ENCODE measurements at places on chromosomes 11 and 22.

- no peak for DNase-seq
Observed at GRCh38 chr22:40042312-40042711, 47.6 kb downstream of the FAM83F start.

DNA sequence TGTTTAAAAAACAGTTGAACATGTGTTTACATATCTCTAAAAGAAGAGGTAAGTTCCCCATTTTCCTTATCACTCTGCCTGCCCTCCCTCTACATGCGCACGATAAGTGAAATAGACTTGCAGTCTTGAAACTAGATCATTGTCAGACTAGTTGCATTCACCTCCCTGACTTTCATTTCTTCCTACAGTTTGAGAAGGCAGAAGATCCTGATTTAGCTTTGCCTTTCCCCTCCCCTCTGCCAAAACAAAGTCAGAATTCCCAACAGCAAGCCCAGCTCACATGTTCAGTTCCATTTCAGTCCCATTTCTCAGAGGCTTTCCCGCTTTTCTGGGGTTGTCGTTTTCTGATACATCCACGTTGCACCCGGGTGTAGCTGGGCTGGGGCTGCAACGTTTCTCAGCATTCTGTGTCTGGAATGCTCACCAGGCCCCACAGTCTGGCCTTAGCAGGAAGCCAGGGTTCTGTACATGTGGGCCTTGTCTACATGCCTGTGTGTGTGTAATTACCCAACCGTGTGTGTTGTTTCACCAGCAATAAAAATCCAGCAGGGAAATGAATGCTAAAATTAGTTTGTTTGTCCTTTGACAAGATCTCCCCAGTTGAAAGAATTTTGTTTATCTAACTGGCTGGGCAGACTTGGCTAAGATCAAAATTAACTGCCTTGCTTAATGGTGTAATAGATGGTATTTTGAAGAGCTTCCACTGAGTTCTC lies 179.2 kb downstream of the DBX1 start:
- DNase-seq: no peak

DNA sequence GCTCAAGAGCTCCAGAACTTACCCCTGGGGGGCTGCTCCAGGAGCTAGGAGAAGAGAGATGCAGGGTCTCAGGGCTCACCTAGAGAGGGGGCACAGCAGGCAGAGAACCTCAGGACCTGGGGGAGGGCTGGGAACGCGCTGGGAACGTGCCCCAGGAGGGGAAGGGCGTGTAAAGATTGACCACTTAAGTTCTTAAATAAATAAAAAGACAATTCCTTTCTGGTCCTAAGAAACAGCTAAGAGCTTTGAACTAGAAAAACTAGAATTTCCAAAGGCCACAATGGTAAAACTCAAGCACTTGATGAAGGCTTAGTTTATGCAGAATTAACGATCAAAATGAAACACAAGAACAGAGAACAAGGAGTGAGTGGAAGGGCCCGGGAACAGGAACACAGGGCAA lies 89.1 kb downstream of the CELSR1 start:
- DNase-seq: no peak

- DNase-seq: no peak
Observed at GRCh38 chr22:43905681-43906080, 13.9 kb upstream of the PNPLA5 start.

- no peak for DNase-seq
Observed at GRCh38 chr22:19959043-19959586, 17.5 kb upstream of the TXNRD2 start.

- DNase-seq: no peak
Observed at GRCh38 chr11:11446967-11447366, 93.9 kb upstream of the CSNK2A3 start.

GRCh38 chr11:10460611-10461275 lies 5.7 kb downstream of the AMPD3 start:
- DNase-seq: no peak

DNA sequence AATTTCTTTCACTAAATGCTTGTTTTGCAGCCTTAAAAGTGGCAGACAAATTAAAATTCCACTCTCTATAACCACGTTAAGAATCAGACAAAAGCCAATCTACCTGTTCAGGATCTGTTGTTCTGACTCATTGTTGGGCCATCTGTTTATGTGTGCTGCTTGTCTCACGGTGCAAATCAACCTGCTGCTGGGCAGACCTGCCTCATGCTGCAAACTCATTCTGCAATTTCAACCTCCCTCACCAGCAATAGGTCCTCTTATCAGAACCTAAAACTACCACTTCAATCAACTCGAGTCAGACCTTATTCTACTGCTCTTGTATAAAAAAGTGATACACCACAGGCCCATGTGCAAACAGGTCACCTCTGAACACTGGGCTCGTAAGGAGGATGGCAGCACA lies 75.1 kb downstream of the LARGE2 start:
- no peak for DNase-seq

- no peak for DNase-seq
Observed at GRCh38 chr11:112806876-112807275, 154.3 kb upstream of the NCAM1 start.

DNA sequence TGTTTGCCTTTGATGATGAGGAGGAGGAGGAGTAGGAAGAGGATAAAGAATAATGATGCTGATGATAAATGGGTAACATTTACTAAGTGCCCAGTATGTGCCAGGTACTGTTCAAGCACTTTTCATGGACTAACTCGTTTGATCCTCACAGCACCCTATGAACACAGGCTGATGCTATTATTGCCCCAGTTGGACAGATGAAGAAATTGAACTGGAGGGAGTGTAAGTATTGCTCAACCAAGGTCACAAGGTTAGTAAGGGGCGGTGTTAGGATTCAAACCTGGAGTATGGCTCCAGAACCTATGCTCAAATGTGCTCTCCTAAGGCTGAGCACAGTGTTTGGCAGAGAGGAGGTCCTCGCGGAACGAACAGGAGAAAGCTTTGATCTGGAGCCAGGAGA lies 78.6 kb downstream of the SYN3 start:
- no peak for DNase-seq

DNA sequence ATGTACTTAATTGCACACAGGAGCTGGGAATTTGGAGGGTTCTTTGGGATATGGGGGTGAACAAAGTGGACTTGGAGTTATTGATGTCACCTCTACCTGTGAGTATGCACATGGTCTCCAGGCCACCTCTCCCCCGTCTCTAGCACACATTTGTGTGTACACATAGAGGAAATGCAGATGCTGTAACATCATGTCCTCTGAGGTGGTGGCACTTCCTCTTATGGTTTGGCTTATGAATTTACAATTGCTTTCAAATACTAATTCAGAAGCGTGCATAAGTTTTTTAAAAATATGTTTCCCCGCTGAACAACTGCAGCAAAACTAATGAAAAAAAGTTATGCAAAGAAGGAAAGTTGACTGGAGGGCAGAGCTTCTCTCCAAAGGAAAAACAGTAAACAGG lies 152.0 kb upstream of the TENM4 start:
- no peak for DNase-seq

DNA sequence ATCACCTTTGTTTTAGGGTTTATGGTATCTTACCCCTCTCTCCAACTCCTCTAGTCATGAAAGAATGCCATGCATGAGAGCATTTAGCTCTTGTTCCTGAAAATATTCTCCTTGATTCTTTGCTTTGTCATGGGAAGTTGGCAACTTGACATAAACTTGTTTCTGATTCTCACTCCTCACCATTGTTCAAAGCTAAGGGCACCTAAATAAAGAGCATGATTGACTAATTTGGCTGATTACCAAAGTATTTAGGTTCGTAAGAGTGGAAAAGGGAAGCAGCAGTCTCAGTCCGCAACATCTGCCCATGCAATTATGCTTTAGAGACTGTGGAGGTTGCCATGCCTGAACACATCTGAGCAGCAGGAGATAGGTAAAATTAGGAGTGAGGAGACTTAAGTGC lies 26.4 kb downstream of the OR52K1 start:
- no peak for DNase-seq

DNA sequence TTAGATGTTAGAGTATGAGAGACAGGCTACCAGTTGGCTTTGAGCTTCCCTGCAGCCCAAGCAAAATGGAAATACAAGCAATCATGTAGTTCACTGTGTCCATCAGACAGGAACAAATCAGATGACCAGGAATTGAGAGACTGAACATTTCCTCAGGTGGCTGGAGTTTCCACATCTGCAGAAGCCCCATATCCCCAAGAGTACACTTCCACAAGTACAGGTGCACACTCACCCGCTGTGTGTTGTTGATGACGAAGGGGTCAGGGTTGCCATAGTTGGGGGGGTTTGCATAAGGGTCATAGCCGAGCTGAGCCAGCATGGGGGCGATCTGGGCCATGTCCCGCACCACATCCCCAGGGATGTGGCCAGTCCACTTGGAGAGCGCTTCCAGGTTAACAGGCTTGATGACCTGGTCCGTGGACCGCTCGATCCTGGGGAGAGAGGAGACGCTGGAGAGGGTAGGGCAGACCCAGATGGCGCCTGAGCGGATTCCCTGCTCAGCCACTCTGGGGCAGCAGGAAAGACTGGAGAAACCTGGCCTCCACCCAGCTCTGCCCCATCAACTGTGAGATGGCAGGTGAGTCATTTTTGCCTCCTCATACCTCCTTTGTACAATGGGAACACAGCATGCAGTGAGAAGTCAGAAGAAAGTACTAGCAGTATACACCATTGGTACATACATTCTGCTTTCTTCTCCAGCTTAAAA lies 23.9 kb upstream of the TFIP11 start:
- no peak for DNase-seq

- no peak for DNase-seq
Observed at GRCh38 chr22:44438056-44438455, 60.0 kb downstream of the RTL6 start.

DNA sequence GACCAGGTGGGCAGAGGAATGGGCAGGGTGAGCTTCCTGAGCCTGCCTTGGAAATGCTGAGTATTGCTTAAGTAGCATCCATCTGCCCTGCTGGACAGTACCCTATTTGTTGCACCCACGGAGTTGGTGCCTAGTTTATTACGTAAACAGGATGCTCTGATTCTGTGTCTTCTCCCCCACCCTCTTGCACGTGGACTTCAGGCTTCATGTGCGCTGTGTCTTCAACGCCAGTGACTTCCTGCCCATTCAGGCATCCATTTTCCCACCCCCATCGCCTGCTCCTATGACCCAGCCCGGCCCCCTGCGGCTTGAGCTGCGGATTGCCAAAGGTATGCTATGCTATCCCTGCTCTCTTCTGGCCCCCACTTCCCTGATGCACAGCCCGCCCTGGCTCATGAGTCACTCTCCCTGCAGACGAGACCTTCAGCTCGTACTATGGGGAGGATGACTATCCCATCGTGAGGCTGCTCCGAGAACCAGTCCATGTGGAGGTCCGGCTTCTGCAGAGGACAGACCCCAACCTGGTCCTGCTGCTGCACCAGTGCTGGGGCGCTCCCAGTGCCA lies 5.7 kb downstream of the ZP1 start:
- peak; percentile 28 for DNase-seq

DNA sequence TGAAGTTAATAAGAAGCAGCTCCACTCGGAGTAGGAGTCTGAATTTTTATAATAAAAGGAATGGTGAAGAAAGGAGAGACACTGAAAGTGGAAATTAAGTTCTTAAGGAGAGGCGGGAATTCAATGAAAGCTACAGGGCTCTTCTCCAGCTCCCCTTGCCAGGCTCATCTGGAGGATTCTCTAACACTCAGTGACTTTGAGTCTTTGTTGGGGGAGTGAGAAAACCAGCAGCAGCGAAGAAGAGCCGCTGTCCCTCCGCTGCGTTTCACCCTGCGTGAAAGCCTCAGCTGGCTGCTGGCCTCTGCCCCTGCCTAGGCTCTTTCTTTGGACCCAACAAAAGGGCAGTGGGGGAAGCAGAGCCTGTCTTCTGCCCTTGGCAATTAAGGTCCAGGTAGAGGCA lies 113.0 kb downstream of the NTM start:
- DNase-seq: no peak

- DNase-seq: no peak
Observed at GRCh38 chr22:31615491-31615860, 46.5 kb downstream of the PISD start.

DNA sequence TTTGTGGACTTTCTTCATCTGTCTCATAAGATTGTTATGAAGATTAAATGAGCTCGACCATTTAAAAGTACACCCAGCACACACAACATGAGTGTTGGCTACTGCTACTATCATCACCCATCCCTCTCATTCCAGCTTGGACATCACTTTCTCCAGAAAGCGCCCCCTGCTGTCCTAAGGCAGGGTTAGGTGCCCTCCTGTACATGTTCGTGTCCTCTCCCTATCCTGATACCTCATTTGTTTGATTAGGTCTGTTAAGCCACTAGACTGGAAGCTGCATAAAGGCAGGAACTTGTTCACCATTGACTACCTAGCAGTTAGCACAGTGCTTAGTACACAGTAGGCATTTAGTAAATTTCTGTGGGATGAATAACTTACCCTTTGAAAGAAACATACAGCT lies 85.5 kb downstream of the ENTHD1 start:
- no peak for DNase-seq

GRCh38 chr11:2868506-2869133 lies 17.0 kb downstream of the CDKN1C start:
- DNase-seq: no peak

DNA sequence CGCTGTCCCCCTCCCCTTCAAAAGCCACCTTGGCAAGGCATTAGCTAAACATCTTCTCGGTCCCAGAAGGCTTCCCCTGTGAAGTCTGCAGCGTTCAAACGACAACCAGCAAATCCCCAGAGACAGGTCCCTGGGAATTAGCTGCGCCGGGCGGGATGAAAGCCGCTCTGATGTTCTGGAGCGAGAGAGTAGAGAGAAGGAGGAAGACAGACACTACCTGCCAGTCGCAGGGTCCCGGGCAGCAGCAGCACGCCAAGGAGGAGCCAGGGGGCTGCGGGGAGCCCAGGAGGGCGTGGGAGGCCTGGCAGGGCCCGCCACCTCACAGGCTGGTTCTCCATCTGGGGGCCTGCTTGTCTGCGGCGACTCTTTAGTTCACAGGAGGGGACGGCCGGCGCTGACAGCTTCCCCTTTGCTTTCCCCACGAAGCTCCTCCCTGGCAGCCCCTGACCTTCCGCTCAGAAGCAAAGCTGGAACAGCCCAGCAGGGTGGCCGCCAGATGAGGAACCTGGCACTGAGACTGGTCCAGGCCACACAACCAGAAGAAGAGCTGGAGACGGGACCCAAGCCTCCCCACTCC lies at the start of gene NFAM1:
TSS of gene NFAM1 (minus strand) at position 384 of the 577 bp plus-strand sequence. CDS start at position 338, 46 bp downstream.
- DNase-seq: no peak

- DNase-seq: no peak
Observed at GRCh38 chr11:67376063-67376820, 2.8 kb upstream of the CLCF1 start.
